ENCODE measurements at places on chromosomes 5 and 9.

- DNase-seq: peak; percentile 95
Measured at GRCh38 chr5:87151547-87151946, 116.1 kb upstream of the RASA1 start.

DNA sequence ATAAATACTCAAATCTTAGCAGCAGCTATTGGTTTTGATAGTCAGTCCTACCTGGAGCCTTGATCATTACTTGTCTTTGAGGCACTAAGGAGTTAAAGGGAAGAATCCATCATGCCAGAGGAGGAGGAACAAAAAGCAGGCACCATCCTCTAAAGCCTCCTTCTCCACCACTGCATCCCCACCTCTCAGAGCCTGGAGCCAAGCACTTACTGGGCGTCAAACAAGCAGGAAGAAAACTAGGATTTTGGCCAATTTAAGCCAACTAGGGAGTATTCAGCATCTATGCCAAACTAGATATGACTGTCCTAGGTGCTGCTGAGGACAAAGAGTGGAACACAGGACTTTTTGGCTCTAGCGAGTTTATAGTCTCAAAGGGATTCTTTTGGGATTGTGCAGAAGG is 152.5 kb downstream of the PPP2R2B start:
- no peak for DNase-seq

DNA sequence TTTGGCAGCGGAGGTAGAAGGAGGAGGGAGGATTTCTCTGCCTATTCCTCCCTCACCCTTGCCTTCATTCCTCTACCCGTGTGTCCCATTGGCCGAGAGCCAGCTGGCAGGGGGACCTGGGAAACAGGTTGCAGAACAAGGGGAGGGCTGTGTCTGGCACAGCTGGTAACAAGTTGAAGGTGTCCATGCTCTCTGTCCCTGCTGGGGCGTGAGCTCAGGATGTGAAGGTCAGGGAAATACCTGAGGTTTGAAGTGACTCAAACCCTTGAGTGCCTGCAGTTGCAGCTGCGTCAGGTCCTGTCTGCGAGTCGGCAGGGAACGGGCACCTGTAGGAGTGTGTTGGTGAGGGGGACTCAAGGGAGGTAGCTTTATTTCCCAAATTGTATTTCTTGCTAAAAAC is 16.2 kb downstream of the MIGA2 start:
- no peak for DNase-seq

DNA sequence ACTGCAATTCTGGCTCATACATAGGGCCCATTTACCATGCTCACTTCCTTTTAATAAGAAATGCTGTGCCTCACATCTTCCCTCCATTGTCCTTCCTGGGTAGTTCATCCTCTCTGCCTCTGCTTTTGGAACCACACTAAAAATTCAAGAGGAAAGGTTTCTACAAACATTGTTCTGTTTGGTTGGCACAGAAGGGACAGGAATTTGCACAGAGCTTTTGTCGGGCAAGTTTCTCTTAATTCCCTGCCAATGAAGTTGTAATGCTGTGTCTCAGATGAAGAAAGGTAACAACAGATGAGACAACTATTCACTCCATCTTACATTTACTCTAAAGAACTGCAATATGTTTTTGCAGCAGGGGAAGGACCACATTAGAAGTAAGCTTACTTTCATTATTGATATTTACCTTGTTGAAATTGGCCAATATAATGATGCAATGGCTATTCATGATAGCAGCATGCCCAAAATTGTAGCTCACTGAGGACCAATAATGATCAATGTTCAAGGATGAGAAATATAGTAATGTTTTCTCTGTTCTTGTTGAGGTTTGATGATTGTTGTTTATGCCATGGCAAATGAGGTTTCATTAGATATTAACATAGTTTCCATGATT is 82.5 kb upstream of the HMHB1 start:
- no peak for DNase-seq

DNA sequence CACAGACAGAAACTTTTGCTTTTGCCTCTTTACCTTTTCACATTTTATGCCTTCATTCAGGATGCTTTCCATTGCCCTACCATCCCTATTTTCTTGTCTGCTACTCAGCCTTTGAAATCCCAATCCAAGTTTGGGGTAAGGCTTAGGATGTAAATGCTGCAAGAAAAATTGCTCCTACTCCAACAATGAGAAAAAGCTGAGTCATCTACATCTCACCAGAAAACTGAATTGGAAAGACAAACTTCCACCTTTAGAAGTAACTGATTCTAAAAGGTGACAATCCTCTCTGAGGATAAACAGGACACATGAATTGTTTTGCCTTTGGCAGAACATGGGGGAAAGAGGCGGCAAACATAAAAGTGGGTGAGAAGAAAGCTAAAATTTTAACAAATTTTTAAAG is 295.6 kb downstream of the NR2F1-AS1 start:
- no peak for DNase-seq

- no peak for DNase-seq
Measured at GRCh38 chr5:124981901-124982300, 235.5 kb upstream of the ZNF608 start.

GRCh38 chr9:112487008-112487798 is 576 bp downstream of the KIAA1958 start:
- peak; percentile 63 for DNase-seq

DNA sequence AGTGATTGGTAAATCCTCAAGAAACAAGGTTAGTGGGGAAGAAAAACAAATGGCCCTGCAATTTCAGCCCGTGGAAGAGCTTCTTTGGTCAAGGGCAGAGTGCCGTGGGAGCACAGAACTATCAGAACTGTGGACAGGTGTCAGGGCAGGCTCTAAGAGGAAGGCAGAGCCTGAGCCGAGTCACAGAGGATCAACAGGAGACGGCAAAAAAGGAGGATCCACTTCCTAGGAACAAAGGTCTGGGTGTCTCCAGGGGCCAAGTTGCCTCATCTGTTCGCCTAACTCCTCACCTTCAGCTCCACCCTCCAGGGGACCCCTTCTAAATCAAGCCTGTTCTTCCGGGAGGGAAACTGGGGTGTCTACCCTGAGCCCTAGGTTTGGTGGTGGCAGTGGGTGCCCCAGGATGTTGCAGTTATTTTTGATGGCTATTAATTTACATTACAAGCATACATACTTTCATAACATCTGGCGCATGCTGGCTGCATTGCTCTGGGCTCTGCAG is 88.0 kb downstream of the FEM1C start:
- DNase-seq: no peak

GRCh38 chr5:157575381-157576020 is at the start of gene ADAM19:
ADAM19 (minus strand) TSS chr5:157575775; CDS start chr5:157575696, 79 bp downstream.
- peak; percentile 84 for DNase-seq

DNA sequence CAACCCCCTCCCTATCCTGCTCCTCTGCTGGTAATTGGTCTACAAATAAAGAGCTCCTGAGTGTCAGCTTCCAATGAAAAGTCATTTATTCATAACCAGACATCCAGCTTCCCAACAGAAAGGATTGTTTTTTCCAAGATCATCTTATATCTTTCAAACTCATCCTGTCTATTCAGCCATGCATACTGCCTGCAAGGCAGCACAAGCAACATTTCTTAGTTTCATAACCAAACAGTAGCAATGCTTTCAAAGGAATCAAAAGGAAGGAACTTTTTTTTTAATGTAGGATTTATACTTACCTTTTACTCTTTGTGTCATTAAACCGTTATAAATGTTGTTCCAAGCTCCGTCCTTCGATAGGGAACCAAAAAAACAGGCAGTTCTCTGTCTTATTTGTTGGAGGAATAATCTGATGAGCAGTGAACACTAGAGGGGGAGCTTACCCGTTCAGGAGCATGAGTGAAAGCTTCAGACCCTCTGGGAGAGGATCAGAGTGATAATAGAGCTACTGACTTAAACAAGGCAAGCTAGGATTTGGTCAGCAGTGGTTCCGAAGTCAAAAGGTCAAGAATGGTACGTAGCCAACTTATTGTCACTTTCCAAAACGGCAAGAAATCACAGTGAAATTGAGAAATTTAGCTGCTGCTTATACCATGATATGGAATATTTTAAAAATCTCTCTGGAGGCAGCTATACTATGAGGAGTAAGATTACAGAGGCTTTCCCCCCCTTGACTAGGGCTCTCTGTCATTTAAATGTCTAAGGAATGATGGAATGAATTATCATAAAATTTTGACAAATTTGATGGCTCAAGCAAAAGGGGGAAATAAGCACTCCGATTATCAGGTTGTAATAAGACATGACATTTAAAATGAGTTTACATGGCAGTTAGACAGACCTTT is 892.9 kb downstream of the NR2F1-AS1 start:
- DNase-seq: peak; percentile 58

DNA sequence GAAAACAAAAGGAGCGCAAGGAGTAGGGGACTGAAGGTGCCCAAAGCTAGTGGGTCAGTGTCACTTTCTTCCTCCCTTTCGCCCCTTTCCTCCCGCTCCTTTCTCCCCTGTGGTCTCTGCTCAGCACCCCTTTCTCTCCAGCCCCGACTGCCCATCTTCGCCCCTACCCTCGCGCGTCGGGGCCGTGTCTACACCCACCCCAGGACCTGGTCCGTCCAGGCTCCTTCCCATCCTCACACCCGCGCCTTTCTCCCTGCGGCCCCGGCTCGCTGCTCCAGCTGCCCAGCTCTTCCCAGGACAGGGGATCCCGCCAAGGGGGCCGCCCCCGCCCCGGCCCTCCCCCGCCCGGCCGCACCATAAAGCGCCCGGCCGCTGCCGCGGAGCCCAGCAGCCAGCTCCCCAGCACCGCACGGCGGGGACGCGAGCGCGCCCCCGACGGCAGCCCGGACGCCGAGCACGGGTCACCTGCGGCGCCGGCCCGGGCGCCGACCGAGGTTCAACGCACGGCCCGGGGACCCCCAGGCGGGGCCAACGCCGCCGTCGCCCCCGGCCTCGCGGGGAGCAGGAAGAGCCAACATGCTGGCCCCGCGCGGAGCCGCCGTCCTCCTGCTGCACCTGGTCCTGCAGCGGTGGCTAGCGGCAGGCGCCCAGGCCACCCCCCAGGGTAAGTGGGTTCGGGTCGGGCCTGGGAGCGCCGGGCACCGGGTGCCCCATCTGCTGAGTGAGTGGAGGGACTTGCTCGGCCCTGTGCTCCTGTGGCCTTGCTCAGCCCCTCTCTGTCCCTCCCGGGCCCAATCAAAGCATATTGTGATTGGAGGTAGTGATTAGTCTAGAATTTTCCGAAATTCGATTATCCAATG is at the start of gene THBS4:
Gene THBS4, plus strand, starts transcription at position 387 of the 860 bp plus-strand sequence. Its CDS starts 190 bp downstream, at position 577.
- no peak for DNase-seq

DNA sequence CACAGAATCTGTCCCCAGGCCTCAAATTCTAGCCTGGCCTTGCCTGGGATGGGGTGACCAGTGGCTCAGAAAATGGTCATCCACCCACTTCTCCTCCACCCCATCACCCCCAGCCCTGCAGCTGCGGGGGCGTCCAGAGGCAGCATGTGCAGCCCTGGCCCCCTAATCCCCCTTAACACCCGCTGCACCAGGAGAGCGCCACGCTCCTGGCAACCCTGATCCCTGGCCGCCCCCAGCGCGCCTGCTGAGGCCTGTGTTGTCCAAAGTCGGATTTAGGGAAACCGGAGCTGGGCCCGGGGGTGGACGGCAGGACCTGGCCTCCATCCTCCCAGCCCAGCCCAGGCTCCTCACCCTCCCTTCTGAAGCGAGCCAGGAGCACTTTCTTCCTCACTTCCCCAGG is 22.0 kb downstream of the NR5A1 start:
- DNase-seq: no peak

GRCh38 chr5:37494756-37495155 is 115.6 kb downstream of the WDR70 start:
- no peak for DNase-seq

DNA sequence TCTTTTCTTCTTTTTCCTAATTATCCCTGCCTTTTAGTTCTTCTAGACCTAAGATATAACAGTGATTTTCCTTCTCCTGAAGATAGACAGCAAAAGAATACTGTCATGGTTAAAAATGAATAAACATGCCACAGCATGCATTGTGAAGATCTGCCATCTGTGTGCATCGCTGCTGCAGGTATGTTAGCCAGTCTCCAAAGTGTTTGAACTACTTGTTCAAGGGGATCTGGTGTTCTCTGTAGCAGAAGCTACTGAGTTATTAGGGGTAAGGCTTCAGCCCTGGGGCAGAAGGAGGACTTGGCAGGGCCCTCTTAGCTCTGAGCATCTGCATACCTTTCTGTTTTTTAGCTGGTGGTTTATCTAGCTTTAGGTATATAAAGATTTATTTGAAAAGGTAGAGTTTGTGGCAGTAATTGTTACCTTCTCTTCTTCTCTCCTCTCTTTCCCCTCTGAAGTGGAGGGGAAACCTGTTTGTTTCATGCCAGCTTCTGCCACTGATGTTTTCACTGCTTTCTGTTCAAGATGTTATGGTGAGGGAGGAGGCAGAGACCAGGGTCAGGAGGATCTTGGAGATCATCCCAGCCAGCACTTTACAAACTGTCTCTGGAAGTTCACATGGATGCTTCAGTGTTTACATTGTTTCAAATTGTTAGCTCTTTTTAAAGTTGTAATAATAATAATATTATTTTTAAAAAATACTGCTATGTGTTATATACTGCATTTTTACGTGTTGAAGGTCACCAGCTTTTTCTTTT is 25.2 kb downstream of the GALNT10 start:
- DNase-seq: no peak

GRCh38 chr5:161155451-161155850 is 303.4 kb upstream of the ATP10B start:
- no peak for DNase-seq

- DNase-seq: peak; percentile 40
Measured at GRCh38 chr9:16196206-16196605, 643.4 kb downstream of the CCDC171 start.

DNA sequence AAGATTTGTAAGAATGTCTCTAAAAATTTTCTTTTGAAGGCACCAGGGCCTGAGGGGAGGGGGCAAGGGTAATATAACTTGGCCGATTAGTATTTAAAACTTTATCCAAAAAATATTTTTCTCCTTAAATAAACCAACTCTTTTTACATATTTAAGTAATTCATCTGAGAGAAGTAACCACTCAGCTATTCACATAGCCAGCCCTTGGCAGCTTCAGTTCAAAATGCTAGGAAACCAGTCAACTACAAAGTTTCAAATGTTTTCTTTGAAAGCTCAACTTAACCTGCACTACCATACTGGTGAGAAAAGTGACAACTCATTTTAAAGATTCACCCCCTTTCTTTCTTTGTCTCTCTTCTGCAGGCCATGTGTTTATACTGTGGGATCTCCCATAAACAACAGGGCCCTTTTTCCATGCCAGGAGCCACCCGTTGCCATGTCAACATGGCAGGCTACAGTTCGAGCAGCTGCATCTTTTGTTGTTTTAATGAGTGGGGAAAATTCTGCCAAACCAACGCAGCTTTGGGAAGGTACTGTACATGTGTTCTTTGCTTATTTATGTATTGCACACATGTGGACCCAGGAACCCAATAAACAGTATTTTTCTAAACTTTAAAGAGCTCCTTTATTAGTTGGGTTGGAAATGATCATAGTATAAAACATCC is 46.3 kb downstream of the AOPEP start:
- DNase-seq: no peak

GRCh38 chr5:77146896-77147295 is 59.8 kb upstream of the ZBED3 start:
- no peak for DNase-seq
